Right cardiac atrium (tissue), 5 donors: ENCODE measurements at places on chromosomes 6 and 20. TPM values are rescaled to one million over a fixed set of nuclear protein-coding genes. Genes with fewer than 3 reads are reported as not detected.

GRCh38 chr6:93580446-93580845 lies 161.1 kb upstream of the EPHA7 start:
- no peak for DNase-seq

DNA sequence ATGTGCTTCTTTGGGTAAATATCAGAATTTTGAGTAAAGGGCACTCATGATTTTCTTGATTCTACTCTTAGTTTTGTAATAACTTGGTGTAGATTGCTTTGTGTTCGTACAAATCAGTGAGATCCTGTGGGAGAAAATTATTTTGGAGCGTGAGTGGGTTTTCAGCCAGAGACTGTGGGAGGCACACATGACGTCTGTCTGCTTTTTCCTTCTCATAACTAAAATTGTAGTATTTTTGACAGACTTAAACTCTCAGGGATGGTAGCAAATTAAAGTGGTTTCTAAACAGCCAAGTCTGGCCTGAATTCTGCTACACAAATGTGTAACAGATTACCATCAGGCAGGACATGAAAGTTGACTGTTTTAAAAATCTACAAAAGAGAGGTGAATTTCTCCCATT lies 222.6 kb downstream of the OTOR start:
- no peak for DNase-seq

DNA sequence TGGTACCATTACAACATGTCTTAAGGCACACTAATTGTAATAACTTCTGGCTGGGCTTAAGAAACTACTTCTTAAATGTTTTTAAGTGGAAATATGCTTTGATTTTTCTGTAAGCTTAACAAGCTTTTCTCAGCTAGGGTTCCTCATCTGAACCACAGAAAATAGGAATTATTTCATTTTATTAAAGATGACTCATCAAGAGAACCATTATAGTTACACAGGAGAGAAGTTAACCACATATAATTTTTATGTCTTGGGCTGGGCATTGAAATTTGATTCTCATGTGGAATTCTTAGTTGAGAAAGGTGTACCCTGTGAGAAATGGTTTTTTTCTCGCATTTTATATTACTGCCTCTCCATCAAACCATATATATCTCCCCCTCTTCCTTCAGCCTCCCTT lies 75.1 kb downstream of the QKI start:
- no peak for DNase-seq

GRCh38 chr6:137878486-137879285 lies 11.6 kb downstream of the TNFAIP3 start:
- DNase-seq = peak; percentile 73

The RBBP9 gene
- polyA plus RNA-seq = 4.2 TPM

The LGSN gene
- polyA plus RNA-seq = not detected

The PACRG gene
- polyA plus RNA-seq = 4.9 TPM

DNA sequence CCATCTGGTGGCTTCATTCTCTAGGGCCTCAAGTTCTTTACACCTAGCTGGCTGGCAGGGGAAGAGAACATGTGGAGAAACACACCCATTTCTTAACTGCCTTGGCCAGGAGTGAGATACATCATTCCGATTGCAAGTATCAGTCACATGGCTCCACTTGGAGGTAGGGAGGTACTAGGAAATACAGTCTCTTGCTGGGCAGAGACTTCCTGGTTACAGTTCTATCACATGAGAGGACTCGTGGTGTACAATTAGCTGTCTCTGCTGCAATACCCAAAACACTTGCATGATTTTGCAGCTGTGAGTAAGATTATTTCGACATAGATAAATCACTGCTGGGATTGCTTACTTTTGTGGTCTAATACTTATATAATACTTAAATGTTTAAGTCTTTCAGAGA lies 51.1 kb downstream of the GTF2H5 start:
- DNase-seq = no peak

The CNR1 gene
- polyA plus RNA-seq = 0.41 TPM

- no peak for DNase-seq
Observed at GRCh38 chr20:35887393-35888064, 66.8 kb downstream of the SCAND1 start.

DNA sequence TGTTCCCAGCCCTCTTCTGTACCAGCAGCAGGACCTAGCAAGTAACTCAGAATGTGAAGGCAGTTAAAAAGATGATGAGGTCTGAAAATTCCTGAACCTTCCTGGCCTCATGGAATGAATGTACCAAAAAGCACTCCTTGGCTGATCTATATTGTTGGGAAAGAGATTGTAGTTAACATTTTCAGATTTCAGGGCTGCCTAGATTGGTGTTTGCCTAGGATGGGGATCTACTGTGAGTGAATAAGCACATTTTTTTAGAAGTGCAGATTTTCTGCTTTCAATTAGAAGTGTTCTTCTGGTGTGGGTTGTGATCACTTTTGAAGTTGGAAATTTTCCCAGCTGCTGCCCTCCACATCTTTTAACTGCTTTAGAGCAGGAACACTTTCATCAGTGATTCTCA lies 6.2 kb downstream of the MYLIP start:
- no peak for DNase-seq

GRCh38 chr6:114569669-114570068 lies 226.8 kb upstream of the HS3ST5 start:
- no peak for DNase-seq

- DNase-seq = no peak
Observed at GRCh38 chr6:13575377-13575775, 975 bp downstream of the SIRT5 start.

- DNase-seq = no peak
Observed at GRCh38 chr6:14880677-14881076, 365.2 kb upstream of the JARID2 start.

GRCh38 chr20:4261333-4262284 lies 246.3 kb upstream of the RNF24 start:
- DNase-seq = no peak

The ADGRB3 gene
- polyA plus RNA-seq = 0.88 TPM

DNA sequence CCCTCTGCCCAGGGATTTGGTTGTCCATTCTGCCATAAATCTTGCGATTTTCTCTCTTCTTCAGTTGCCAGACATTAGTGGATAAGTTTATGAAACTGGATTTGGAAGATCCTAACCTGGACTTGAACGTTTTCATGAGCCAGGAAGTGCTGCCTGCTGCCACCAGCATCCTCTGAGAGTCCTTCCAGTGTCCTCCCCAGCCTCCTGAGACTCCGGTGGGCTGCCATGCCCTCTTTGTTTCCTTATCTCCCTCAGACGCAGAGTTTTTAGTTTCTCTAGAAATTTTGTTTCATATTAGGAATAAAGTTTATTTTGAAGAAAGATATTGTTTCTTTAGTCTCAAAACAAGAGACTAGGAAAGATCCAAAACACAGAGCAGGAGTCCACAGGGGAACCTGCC lies at the start of gene SAPCD1:
Gene SAPCD1, plus strand, starts transcription at position 301 of the 400 bp plus-strand sequence. CDS start 399 bp downstream, outside the sequence.
- DNase-seq = no peak

- no peak for DNase-seq
Observed at GRCh38 chr6:118724211-118724610, 72.8 kb upstream of the CEP85L start.

DNA sequence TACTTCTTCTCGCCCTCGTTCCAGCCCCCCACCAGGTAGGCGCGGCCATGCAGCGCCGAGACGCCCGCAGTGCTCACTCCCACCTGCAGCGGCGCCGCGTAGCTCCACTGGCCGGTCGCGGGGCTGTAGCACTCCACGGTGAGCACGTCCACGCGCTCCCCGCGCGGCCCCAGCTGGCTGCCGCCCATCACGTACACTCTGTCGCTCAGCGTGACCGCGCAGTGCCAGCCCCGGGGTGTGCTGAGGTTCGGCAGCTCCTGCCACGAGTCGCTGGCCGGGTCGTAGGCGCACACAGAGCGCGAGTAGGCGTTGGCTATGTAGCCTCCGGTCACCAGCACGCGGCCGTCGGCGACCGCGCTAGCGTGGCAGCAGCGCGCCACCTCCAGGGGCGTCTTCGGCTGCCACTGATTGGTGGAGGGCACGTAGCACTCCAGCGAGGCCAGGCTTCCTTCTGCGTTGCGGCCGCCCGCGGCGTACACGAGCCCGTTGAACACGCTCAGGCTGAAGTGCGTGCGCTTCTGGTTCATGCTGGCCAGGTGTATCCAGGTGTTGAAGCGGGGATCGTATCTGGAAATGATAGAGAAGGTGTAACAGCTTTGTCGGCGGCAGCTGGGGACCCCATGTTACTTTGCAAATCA lies 13.7 kb downstream of the KLHL31 start:
- DNase-seq = peak; percentile 85

DNA sequence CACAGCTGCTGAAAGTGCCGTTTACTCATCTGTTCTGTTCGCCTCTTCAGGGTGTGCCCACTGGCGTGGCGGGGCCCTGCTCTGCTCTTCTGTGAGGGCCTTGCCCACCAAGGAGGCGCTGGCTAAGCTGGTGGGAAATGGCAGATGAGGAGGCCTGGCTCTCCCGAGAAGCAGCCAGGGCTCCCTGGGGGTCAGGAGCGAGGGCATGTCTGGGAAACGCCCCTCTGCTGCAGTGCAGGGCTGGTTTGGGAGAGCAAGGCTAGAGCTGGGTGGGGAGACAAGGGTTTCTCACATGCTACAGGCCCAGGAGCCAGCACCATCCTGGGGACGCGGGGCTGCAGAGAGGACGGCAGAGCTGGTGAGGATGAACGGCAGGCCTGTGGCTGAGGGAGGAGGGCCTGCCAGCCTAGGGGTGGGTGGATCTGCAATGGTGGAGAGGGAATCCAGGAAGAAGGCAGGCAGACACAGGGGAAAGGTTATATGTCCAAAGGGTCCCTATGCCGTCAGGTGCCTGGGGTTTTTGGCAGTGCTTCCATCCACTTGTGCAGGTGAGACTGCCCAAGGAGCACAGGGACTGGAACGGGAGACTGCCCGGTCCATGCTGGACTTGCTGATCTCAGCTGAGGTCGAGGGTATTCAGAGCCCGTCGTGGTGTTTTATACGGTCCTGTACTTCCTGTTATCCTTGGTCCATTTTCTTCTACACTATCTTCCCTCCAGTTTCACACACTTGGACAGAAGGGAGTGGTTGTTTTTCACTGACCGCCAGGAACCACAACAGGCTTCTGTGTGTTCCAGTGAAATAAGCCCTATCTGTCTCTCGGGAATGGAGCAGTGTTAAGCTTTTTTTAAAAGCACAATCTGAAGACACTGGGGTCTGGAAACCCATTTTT lies 119.2 kb downstream of the SYCP2 start:
- DNase-seq = no peak

The NTSR1 gene
- polyA plus RNA-seq = not detected

GRCh38 chr6:12555781-12556180 lies 160.8 kb upstream of the PHACTR1 start:
- no peak for DNase-seq

GRCh38 chr20:32302507-32302872 lies 25.0 kb downstream of the KIF3B start:
- DNase-seq = no peak

GRCh38 chr6:37525460-37526357 lies 26.0 kb upstream of the CCDC167 start:
- DNase-seq = no peak

- no peak for DNase-seq
Observed at GRCh38 chr20:4195499-4195898, 180.1 kb upstream of the RNF24 start.

The PRND gene
- not detected for polyA plus RNA-seq

GRCh38 chr6:33708516-33709204 lies 2.8 kb downstream of the UQCC2 start:
- DNase-seq = no peak

The C6orf141 gene
- polyA plus RNA-seq = 0.72 TPM

The MATN4 gene
- polyA plus RNA-seq = 0.05 TPM

The CCDC28A gene
- polyA plus RNA-seq = 13.4 TPM

The RIMS4 gene
- polyA plus RNA-seq = 0.38 TPM
